ENCODE measurements at places on chromosomes 12 and 14.
A peak's percentile ranks its signal among the peaks of the same experiment; 100 is the strongest.

DNA sequence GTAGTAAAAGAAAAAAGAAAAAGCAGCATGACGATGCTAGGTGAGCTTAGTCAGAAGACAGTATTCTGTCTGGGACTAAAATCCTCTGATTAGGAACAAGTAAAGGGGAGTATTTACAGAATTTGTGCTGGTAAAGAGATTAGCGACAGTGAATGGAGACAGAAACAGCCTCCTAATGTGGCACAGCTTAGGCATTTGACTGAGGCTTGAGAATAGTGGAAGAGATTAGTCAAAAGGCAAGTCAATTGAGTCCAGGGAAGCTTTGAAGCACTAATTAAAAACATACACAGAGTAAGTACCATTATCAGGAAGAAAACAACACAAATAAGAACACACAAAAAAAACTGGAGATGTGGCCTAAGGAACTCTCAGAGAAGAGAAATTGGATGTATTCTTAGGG is 131.9 kb upstream of the CLEC14A start:
- DNase-seq: no peak

- no peak for DNase-seq
These were observed 136.6 kb downstream of the C12orf75 start for GRCh38 chr12:105466901-105467598.

DNA sequence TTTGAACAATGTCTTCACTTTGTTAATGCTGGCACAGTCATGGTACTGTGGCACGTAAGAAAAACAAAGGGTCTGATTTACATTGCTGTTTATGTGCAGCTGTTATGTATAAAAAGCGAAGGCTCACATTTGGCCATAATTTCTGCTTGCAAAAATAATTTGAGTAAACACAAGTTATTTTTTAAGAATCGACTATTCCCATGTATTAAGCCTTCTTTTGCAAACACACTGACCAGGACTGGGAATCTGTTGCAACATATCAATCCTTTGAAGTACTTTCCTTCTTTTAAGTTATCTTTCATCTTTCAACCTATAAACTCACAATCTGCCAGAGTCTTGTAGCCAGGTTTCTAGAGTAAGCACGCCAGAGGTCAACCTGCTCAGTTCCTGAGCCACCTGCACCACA is 145.4 kb upstream of the BMP4 start:
- no peak for DNase-seq

DNA sequence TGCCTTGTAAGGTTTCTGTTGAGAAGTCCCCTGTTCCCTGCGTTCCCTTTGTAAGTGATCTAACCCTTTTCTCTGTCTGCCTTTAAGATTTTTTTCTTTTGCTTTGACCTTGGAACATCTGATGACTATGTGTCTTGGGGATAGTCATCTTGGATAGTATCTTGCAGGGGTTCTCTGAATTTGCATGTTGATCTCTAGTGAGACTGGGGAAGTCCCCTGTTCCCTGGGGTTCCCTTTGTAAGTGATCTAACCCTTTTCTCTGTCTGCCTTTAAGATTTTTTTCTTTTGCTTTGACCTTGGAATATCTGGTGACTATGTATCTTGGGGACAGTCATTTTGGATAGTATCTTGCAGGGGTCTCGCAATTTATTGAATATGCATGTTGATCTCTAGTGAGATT is 38.2 kb upstream of the TMX1 start:
- no peak for DNase-seq

GRCh38 chr14:55710506-55711041 is 130.6 kb downstream of the KTN1 start:
- no peak for DNase-seq

DNA sequence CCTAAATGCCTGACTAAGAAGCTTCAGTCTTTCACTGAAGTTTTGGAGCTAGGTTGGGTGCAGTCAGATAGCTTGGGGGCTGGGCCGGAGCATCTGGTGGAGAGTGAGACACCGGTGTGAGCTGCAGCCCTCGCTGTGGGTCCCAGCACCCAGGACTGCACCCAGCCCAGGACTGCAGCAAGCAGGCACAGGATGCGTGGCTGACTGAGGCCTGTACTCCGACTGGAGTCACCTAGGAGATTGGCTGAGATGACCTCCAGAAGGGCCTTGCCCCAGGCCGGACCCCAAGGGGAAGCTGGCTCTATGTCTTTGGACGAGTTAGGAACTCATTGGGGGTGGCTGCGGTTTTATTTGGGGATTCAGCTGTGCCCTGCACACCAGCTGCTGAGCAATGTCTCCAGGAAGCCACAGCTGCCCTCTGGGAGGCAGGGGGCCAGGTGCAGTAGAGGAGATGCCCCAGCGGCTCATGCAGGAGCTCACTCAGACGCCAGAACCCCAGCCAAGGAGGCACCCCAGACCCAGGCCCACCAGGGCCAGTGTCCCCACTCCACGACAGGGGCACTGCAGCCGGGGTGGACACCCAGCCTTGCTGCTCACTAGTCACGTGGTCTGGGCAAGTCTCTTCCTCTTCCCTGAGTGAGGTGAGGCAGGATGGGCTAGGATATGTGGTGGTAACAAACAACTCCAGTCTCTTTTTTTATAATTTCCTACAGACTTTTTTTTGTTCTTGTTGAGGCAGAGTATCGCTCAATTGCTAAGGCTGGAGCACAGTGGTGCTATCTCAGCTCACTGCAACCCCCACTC is 31.8 kb upstream of the RCOR1 start:
- DNase-seq: no peak

- DNase-seq: no peak
These were observed 7.3 kb upstream of the BATF start for GRCh38 chr14:75514673-75515628.

GRCh38 chr14:33617154-33617553 is 333.7 kb downstream of the EGLN3 start:
- no peak for DNase-seq

- no peak for DNase-seq
These were observed 118.7 kb upstream of the TSPAN8 start for GRCh38 chr12:71276541-71276940.

- no peak for DNase-seq
These were observed 169.0 kb upstream of the ATP2B1 start for GRCh38 chr12:89877671-89878070.

DNA sequence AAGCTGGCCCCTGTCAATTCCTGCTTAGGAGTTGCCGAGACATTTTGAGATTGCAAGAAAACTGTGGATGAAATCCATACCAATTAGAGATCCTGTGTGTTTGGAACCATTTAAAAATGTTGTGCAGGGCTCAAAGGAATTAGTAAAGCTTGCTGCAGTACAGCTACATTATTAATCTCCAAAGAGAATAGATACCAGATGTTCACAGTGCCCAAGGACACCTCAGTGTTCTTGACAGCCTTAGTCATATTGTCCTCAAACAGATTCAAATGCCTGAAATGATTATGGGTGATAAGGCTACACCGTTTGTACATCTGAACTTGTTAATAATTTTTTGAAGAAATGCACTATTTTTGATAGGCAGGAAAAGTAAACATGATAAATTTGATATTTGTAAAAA is 164.6 kb downstream of the MSRB3 start:
- DNase-seq: no peak

DNA sequence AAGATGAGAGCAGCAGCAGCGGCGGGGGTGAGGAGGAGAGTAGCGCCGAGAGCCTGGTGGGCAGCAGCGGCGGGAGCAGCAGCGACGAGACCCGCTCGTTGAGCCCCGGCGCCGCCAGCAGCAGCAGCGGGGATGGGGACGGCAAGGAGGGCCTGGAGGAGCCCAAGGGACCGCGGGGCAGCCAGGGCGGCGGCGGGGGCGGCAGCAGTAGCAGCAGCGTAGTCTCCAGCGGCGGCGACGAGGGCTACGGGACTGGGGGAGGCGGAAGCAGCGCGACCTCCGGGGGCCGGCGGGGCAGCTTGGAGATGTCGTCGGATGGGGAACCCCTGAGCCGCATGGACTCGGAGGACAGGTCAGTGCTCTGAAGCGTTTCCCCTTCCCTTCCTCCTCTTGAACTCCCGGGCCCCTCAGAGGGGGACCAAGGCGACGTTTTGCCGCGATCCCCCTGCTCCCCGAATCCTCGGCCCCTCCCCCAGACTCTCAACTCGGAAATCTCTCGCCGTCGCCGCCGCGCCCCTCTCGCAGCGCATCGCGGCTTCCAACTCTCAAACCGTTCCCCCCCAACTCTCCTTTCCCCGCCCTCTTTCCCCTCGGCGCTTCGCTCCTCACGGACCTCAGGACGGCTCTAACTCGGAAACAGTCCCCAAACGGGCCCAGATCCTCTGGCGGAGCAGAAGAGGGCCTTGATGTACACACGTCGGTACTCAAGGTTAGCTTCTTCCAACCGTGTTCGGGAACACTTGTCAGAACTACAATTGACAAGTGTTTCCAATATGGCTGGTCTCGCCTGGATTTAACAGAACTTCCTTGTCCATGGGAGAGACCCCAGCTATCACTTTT is 947 bp downstream of the AEBP2 start:
- peak; percentile 13 for DNase-seq

DNA sequence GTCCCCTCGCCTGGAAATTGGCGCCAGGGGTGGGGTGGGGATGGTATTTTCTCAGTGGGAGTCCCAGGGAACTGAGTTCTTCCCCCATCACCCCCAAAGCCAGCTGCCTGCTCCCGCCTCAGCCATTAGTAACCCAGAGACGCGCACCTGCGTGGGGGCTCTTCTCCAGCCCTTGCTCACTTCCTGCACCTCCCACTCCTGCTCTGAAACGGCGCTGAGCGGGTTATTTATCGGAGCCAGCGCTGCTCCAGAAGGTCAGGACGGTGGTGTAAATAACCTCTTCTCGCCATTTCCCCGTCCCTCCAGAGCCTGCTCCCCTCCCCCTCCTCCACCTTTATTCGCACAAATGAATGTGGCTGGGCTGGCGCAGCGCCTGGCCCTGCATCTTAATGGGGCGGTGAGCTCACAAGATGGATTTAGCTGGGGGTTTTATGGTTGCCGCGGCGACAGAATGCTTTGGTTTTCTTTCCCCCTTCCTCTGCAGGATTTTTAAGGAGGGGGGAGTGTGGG is 12.2 kb downstream of the GPR84 start:
- no peak for DNase-seq

DNA sequence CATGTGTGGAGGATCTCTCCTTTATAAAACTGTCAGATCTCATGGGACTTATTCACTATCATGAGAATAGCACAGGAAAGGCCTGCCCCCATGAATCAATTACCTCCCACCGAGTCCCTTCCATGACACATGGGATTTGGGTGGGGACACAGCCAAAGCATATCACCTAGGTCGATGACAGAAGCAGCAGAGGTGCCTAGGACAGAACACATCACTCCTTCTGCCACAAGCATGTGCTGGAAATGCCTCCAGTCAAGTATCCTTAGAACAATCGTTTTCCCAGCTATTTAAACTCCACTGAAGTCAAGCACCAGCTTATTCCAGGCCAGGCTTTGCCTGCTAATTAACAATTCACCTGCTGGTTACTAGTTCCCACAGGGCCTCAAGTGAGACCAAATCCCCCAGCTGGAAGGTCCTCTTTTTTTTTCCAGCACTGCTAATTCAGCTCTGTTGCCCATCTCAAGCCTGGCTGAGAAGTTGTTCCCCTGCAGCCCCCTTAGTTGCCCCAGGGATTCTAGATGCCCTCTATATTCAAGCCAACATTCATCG is 212.3 kb upstream of the NUDT4 start:
- DNase-seq: no peak

DNA sequence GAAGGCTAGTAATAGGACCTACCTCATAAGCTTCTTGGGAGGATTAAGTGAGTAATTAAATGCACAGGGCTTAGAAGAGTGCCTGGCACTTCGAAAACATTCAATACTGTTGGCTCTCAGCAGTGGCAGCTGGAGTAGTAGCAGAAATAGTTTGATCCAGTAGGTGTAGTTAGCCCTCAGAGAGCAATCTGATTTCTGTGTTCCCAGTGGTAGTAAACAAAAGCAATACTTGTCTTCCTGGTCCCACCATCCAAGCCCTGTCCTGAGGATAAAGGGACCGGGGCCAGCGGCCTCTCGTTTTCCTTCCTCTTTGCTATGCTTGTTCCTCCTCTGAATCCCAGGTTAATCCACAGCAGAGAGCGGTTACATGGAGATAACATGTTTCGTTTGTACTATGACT is 131.6 kb downstream of the SAMD4A start:
- no peak for DNase-seq

- DNase-seq: no peak
These were observed at the start of gene SLC17A8 for GRCh38 chr12:100356644-100357223. Gene SLC17A8 (plus strand): TSS chr12:100357074. CDS start chr12:100357392, 318 bp downstream.

GRCh38 chr14:39173198-39173597 is 1.9 kb upstream of the PNN start:
- DNase-seq: no peak

DNA sequence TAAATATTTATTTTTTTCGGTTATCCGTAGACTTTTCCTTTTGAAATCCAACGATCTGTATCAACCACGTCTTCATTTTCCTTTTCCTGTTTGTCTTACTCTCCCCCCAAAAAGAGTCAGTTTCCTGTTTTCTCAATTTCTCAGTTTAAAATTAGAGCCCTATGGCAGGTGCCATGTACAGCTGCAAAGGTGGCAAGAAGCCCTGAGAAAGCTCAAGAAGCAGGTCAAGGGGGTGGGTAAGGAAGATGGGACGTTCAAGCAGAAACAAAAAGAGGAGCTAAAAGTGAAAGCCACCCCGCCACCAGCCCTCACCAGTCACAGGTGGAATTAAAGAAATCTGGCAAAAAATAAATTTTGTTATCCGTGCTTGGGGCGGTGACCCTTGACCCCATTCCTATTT is 26.7 kb downstream of the SLC35E3 start:
- DNase-seq: no peak

GRCh38 chr14:99324291-99324690 is 52.3 kb upstream of the BCL11B start:
- DNase-seq: no peak

- no peak for DNase-seq
These were observed 120.9 kb upstream of the HIF1A start for GRCh38 chr14:61574514-61574807.

DNA sequence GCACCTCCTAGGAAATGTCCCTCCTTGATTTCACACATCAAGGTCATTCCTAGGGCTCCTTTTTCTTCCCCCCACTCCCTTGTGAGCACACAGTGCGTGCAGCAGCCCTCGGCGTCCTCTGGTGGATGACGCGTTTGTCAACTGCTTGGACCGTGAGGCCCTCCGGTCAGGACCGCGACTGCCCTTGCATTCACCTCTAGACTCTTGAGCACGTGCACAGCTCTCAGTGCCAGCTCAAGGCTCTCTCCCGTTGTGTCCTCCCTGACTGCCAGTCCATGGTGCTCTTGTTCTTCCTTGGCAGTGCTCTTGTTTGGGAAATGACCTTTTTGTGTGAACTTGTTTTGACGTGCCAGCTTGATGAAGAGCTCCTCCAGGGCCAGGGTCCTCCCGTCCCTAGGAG is 67.9 kb downstream of the TSPAN9 start:
- DNase-seq: no peak

- no peak for DNase-seq
These were observed 135.2 kb downstream of the APAF1 start for GRCh38 chr12:98780261-98780660.
